ENCODE measurements at places on chromosomes 7 and 10.

DNA sequence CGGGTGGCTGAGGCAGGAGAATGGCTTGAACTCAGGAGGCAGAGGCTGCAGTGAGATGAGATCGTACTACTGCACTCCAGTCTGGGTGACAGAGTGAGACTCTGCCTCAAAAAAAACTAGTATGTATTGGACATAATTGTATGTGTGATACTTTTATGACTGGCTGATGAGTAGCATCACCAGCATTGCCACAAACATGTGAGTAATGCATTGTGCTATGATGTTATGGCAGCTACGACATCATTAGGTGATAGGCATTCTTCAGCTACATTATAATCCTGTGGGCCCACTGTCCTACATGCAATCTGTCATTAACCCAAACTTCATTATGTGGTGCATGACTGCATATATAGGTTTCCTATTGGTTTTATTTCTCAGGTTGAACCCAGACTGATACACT, 352.4 kb downstream of the GALNT17 start:
- H3K36me3 ChIP-seq: no peaks in the 10 kb centered on the region
- no peak for DNase-seq
- no peak overlapping the region for H3K4me3 ChIP-seq
- H3K27me3 ChIP-seq: no peaks in the 10 kb centered on the region

DNA sequence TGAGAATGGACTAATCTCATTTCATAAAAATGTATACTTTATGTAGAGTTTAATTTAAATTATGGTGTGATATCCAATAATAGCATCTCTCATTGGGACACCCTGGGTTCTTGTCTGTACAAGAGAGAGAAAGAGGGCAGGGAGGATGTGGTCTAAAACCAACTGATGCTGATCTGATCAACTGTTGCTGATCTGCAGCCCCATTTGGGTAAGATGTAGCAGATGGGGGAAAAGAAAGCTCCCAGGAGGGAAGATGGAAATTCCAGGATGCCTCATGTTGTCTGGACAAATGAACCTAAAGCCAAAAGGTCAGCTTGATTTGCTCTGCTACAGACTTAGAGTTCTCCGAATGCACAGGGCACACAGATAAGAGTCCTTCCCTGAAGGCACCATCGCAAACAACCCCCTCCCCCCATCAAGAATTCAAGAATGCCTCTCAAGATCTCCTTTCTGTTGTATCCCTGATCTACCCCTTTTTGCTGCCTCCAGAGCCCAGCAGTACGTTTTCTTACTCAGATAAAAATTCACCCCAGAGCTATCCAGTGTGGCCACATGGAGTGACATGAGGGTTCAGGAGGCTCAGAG, 171.4 kb upstream of the INHBA start:
- DNase-seq: no peak
- no peak overlapping the region for H3K27ac ChIP-seq
- H3K27me3 ChIP-seq: no peaks in the 10 kb centered on the region
- H3K36me3 ChIP-seq: no peaks in the 10 kb centered on the region

- DNase-seq: no peak
- no peaks in the 10 kb centered on the region for H3K27me3 ChIP-seq
- no peak overlapping the region for H3K4me3 ChIP-seq
- no peaks in the 10 kb centered on the region for H3K4me1 ChIP-seq
- H3K27ac ChIP-seq: no peak overlapping the region
- H3K36me3 ChIP-seq: no peaks in the 10 kb centered on the region
Measured at GRCh38 chr7:117639966-117640365, 160.1 kb downstream of the CFTR start.

DNA sequence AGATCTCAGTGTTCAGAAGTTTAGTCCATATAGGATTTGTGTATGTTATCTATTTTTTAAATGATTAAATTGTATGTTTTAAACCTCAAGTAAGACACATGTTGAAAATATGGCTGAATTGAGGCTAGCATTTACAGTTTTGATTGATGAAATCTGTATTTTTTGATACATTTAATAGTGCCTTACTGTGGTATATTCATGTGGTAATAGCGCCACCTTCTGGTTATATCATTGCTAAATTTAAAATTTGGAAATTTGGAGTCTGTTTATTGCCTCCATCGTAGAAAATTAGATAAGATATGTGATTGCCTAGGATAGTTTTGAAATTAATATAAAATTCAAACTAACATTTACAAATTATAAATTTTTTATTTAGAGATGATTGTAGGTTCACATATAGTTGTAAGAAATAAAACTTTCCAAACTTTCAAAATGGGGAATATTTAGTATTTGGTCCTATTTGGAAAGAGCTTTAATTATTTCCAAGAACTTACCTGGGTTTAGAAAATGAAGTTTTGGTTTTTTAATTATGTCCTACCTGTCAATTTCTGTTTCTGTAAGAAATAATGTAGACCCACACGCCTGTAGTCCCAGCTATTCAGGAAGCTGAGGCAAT, 19.1 kb upstream of the ARMS2 start:
- peaks cover 3% of the 10 kb centered on the region for H3K36me3 ChIP-seq
- H3K4me3 ChIP-seq: no peak overlapping the region
- H3K27me3 ChIP-seq: no peaks in the 10 kb centered on the region
- no peak overlapping the region for H3K27ac ChIP-seq
- no peaks in the 10 kb centered on the region for H3K4me1 ChIP-seq
- no peak for DNase-seq

Data from aorta (tissue), 5 donors.